ENCODE measurements at places on chromosomes 2 and 18.

- no peak for DNase-seq
These were observed 43.8 kb downstream of the TMEM18 start for GRCh38 chr2:633371-633770.

- no peak for DNase-seq
These were observed 2.3 kb upstream of the VSNL1 start for GRCh38 chr2:17538022-17538843.

GRCh38 chr2:75077909-75078308, 119.5 kb downstream of the POLE4 start:
- no peak for DNase-seq

GRCh38 chr2:31828891-31829290, 181.9 kb downstream of the MEMO1 start:
- DNase-seq = no peak

DNA sequence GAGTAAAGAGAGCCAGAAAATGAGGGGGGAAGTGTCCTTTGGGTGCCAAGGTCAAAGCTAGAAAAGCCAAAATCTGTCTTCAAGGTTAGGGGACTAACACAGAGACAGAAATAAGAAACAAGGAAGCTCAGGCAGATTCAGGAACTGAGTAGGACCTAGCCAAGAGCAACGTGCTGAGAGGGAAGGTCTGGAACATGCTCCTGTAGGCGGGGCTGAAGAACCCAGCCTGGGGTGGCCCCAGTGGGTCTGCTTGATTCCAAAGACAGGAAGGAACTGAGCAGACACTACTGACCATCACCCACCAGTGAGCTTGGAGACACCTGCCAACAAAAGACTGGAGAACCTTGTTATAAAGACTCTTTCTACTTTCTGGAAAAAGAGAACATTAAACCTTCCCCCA, 105.1 kb downstream of the SP3 start:
- DNase-seq = no peak

- no peak for DNase-seq
These were observed 39.4 kb downstream of the EFR3B start for GRCh38 chr2:25081237-25081790.

DNA sequence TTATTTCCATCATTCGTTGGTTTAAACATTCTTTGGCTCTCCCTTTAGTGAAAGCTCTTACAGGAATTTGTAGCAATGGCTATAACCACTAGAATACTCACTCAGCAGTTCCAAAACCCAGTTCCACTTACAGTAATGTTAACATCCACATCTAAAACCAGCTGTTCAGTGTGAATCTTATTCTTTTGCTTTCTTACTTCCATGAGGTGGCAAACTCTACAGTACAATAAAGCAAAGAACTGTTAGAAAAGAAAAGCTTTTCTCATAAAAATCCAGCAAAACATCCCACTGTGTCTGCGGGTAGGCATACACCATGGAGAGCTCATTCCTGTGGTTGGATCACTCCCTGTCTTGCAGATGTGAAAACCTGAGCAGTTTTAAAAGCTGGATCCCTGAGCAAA, 147.1 kb downstream of the ARHGAP28 start:
- DNase-seq = no peak

GRCh38 chr2:195038153-195038552, 618.9 kb upstream of the SLC39A10 start:
- DNase-seq = no peak

DNA sequence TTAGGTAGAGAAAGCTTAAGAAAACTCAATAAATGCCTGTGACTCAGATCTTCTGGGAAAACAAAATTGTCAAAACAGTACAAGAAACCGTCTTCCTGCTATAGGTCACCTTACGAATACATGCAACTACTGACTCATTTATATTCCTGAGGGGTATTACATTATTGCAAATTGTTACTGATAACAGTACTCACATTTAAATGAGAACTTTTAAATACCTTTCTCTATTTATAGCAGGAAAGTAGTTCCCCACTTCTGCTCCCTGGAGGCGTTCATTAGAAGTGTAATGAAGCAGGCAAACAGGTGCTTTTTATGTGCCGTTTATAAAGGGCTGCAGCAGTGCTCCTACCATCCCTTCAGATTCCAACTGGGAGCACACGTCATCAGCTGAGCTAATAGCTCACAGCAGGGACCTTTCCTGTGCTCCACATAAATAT, 65.1 kb upstream of the RPRM start:
- DNase-seq = no peak

- DNase-seq = no peak
These were observed 259.7 kb downstream of the TCF4 start for GRCh38 chr18:55328301-55328700.

DNA sequence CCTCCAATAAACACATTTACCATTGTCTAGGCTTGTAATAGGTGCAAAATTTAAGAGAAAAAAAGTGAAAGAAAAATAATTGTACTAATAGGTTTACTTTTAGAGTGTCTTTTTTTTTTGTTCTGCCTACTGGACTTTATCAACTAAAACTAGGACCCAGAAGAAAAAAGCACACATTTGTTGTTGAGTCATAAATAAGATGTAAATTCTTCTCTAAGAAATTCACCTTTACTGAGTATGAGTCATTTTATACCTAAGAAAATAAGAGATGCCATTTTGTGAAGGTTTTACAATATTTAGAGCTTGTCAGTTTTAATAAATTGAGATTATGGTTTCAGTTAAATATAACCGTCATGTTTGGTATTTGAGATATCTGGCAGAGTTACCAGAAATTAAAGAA, 19.2 kb downstream of the FARP2 start:
- DNase-seq = no peak

DNA sequence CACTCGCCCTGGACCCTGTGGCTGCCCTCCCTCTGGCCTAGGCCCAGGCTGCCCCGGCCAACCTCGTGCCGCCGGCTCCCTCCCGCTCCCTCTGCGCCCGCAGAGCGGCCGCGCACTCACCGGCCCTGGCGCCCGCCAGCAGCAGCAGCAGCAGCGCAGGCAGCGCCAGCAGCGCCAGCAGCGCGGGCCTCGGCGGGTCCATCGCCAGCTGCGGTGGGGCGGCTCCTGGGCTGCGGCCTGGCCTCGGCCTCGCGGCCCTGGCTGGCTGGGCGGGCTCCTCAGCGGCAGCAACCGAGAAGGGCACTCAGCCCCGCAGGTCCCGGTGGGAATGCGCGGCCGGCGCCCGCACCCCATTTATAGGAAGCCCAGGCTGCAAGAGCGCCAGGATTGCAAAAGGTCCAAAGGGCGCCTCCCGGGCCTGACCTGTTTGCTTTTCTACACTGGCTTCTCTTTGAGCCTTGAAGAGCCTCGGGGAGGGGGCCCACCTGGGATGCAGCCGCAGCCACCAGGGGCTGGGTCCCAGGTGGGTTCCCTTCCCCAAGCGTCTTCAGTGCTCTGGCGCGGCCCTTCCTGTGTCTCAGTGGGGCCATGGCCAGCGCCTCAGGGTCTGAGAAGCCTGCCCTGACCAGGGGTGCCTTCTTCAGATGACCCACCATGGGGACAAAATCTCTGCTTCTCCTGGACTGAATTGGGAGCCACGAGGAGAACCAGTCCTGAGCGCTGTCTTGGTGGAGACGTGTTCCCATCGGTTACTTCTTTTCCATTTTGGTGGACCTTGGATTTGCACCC, at the start of gene APOB:
TSS of gene APOB (minus strand) at position 330 of the 789 bp plus-strand sequence. CDS start at position 202, 128 bp downstream.
- no peak for DNase-seq

GRCh38 chr2:180763263-180763989, 217.0 kb upstream of the UBE2E3 start:
- no peak for DNase-seq

- DNase-seq = no peak
These were observed 24.0 kb upstream of the ITGB6 start for GRCh38 chr2:160224060-160224459.

DNA sequence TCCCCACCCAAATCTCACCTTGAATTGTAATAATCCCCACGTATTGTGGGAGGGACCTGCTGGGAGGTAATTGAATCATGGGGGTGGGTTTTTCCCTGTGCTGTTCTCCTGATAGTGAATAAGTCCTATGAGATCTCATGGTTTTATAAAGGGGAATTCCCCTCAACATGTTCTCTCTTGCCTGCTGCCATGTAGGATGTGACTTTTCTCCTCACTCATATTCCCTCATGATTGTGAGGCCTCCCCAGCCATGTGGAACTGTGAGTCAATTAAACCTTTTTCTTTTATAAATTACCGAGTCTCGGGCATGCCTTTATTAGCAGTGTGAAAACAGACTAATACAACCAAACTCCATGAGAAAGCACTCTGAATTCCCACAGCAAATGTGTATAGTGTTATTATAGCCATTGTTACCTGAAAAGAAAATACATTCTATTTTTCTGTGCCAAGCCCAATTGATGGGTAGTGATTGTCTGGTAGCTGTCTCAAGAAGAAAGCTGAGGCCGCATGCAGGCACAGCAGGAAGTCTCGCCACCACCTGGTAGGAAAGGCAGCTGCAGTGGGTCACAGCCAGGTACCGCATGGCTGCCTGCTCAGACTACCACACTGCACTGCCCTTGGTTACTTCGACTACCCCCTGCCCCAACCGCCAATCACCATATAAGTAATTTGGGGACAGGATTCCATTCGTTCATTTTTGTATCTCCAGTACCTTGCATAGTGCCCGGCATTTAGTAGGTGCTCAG, 10.3 kb upstream of the ZBTB7C start:
- no peak for DNase-seq

DNA sequence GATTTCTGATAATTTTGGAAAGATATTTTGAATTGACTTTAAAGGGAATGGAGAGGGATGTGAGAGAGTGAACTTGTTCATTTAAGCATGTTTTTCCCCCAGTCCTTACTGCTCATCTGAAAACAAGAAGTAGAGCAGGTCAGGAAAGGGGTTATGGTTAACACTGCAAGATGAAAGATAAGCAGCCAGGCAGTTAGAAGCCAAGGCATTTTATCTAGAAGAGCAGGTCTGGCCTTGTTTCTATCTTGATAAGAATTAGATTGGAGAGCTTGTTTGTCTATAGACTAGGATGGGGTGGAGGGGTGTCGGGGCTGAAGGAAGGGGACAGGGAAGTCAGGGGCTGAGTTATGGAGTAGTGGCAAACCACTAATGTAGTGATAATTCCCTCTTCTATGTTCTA, 171.6 kb downstream of the IKZF2 start:
- peak; percentile 17 for DNase-seq

DNA sequence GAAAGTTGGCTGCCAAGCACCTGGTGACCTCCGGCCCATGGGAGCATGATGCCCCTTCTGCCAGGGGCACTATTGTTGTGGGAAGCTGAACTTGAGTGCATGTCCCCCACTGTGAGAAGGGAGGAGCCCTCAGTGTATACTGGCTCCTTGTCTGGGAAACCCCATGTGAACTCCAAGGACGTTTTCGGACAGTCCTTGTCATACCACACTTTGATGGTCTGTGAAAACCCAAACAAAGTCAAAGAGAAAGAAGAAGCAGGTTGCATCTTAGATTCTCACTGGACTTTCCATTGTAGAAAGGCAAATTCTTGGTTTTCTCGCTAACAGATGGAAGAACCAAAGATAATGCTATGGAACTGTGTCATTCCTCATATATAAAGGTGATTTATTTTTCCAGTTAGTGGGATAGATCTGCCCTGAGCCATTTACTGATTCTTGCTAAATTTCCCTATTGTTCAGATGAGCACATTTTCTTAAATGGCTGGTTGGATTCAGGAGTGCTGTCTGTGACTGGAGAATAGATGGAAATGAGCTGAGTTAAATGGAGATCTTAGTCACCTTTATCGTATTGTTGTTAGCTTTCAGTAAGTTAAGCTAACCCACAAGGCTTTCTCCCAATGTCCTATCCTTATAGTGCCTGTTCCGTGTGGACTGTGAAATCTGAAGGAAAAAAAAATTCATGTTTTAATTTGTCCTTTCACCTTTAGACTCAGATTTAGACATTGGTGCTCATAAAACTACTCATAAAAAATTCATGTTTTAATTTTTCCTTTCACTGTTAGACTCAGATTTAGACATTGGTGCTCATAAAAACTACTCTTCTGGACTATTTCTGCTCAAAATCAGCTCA, 166.6 kb downstream of the ACTR3 start:
- DNase-seq = no peak

GRCh38 chr2:207136874-207137273, 28.9 kb downstream of the KLF7 start:
- no peak for DNase-seq

DNA sequence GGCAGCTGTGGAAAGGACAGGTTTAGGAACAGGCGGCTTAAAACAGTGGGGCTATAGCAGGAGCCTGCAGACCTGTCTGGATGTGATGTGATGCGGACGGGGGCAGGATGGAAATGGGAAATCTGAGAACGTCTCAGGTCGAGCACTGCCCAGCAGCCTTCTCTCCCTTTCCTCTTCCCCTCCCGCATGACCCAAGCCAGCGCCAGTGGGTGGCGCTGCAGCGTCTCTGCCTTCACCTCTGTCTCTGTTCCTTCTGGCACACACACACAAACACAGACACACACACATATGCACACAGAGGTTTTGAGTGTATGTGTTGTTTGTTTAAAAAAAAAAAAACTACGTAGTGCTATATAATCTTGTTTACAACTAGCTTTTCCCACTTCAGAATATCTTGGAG, 82.0 kb upstream of the SLC66A3 start:
- peak; percentile 7 for DNase-seq

GRCh38 chr2:23916727-23917405, 10.1 kb downstream of the ATAD2B start:
- peak; percentile 39 for DNase-seq
